ENCODE measurements at places on chromosomes 6 and 20.

DNA sequence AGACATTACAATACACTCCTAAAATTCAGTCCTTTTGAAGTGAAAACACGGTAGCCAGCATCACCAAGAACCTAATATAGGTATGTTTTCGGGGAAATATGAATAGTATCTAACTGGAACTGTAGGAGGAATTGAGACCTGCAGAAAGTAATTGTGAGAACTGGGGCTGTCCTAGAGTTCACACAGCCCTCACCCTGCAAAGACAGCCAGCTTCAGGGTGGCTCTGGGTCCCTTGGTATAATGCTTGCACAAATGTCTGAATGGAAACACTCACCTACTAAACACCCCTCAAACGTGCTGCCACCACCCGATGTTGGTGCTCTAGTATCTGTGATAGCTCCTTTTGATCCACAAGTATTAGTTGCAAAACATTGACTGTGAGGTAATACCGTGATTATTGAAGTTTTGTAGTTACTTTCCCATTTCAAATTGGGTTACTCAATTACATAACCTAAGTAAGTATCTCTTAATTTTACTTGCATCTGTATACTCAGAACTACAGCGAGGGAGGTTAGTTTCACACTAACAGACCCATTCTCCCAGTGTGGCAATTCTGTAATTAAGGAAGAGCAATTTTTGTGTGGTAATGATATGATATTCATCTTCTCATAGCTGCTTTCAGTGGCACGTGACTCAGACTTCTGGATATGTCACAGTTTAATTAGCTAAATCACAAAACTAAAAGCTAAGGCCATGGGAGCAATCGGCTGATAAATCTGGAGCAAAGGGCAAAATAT lies 129.5 kb downstream of the INSM1 start:
- DNase-seq = no peak

DNA sequence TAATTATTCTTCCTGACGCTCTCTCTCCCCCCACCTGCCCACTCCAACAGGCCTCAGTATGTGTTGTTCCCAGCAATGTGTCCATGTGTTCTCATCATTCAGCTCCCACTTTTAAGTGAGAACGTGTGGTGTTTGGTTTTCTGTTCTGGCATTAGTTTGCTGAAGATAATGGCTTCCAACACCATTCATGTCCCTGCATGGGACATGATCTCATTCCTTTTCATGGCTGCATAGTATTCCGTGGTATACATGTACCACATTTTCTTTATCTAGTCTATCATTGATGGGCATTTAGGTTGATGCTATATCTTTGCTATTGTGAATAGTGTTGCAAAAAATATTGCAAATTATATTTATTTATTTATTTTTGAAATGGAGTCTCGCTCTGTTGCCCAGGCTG lies 258.0 kb downstream of the TFAP2A start:
- DNase-seq = no peak

DNA sequence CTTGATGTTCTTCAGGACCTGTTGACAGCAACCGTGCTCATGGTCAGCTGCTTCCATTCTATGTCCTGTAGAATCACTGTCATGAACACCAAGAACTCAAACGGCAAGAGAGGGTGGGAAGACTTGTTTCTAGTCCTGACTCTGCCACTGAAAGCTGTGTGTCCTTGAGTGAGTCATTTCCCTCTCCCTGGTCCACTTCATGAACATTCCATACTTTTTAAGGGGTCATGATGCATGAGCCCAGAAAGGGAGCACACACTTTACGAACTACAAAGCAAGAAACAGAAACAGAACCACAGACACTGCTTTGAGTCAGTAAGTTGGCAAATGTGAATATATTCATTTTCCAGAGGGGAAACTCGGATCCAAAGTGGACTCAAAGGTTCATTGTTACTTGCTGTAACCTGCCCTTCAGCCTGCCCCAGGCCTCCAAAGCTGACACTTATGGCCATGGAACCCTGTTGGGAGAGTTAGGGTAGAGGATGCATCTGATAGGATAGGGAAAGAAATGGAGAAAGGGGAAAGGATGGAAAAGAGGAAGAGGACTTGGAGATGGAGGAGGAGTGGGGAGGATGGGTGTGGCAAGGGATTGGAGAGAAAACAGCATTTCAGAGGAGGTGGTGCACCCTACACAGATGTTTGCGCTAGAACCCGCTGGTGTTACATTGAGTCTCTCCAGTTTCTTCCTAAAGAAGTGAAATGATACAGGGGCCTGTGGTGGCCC lies 129.8 kb downstream of the FOXO3 start:
- DNase-seq = no peak

- no peak for DNase-seq
Observed at GRCh38 chr6:130482645-130483390, 117.0 kb downstream of the TMEM200A start.

GRCh38 chr20:33667245-33667675 lies 517 bp downstream of the ACTL10 start:
- DNase-seq = no peak

DNA sequence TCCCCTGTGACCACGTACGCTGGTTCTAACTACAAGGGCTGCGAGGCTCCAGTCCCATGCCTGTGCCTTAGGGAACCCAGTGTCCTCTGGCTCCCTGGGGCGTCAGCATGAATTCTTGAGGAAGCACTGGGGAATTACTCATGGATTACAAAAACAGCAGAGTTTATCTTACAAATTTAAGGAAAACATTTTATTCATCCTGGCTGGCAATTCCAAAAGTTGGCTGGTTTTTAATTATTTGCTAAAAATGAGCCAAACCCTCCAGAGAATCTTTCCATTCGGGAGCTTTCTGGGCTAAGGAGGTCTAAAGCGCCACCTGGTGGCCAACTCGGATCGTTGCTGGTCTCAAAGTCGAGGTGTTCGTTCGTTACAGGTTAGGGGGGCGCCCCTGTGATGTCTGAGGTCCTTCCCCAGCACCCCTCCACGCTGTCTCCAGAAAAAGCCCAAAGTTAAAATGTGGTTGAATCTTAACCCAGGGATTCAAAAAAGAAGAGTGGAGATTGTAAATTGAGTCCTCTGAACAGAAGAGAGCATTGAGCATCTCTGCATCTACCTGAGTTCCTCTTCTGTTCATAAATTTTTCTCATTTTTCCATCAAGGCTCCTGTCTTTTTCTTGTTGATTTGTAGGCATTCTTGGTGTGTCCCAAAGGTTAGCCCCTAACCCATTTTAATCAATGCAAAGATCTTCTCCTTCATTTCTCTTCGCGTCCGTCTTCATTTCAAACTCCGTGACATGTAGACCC lies 99.4 kb downstream of the BFSP1 start:
- DNase-seq = no peak

GRCh38 chr6:20069021-20069522 lies 143.2 kb downstream of the MBOAT1 start:
- no peak for DNase-seq

- no peak for DNase-seq
Observed at GRCh38 chr20:58401162-58401561, 12.1 kb downstream of the VAPB start.

DNA sequence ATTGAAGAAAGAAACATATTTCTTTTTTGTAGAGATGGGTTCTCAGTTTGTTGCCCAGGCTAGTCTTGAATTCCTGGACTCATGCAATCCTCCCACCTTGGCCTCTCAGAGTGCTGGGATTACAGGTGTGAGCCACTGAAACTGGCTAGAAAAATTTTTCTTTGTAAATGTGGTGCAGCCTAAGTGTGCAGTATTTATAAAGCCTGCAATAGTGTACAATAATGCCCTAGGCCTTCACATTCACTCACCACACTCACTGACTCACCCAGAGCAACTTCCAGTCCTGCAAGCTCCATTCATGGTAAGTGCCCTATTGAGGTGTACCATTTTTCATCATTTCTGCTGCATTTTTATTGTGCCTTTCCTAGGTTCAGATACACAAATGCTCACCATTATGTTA lies 31.4 kb downstream of the NHSL1 start:
- no peak for DNase-seq

- no peak for DNase-seq
Observed at GRCh38 chr6:494394-494793, 102.8 kb downstream of the IRF4 start.

DNA sequence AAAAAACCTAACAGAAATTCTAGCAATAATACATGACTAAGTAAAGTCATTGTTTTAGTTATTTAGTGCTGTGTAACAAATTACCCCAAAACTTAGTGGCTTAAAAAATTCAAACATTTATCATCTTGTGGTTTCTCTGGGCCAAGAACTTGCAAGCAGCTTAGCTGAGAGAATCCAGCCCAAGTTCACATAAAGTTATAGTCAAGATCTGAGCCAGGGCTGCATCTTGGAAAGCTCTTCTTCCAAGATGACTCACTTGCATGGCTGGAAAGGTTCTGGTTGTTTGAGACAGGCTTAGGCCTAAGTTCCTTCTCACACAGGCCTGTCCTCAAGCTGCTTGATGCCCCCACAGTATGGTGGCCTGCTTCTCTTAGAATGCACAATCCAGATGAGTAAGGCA lies 217.8 kb upstream of the TSHZ2 start:
- DNase-seq = no peak

DNA sequence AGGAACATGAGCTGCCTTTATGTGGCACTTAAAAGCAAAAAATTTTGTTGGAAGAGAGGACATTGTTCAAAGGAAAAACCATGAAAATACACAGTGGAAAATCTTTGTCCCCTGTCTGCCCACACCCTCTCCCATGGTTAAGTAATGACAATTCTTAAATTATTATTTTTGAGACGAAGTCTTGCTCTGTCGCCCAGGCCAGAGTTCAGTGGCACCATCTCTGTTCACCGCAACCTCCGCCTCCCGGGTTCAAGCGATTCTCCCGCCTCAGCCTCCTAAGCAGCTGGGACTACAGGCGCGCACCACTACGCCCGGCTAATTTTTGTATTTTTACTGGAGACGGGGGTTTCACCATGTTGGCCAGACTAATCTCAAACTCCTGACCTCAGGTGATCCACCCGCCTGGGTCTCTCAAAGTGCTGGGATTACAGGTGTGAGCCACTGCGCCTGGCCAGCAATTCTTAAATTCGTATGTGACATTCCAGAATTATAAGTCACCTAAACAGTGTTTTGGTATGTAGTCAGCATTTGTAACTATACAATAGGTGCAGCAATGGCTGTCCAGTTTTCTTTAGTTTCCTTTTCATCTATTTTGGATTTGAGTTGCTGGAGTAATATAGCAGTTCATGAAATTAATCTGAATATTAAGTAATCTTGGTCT lies 636 bp upstream of the SSR1 start:
- no peak for DNase-seq

GRCh38 chr6:18218233-18218632 lies 46.1 kb downstream of the DEK start:
- DNase-seq = no peak

DNA sequence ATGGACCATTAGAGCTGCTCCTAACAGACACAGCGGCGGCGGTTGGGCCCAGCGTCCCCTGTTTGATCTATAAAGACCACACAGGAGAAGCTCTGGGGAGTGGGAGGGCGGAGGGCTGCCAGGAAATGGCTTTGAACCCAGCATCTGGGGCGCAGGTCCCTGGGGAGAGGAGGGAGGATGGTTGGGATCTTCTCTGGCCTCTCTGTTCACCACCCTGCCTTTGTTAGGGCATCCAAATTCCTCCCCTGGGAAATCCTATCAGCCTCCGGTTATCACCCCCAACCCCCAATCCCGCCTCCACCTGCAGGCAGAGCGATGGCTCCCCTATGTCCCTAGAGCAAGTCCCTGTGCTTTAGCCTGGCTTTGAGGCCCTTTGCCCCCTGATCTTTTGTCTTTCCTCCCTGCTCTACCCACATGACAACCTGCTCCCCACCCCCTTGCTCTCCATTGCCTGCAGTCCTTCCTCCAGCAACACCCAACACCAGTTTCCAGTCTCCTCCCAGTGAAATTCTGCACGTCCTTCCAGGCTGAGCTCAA lies 7.1 kb downstream of the XKR7 start:
- DNase-seq = no peak

- DNase-seq = no peak
Observed at GRCh38 chr6:143107911-143108761, 47.4 kb downstream of the AIG1 start.

- DNase-seq = no peak
Observed at GRCh38 chr6:170283212-170284081, 7.4 kb downstream of the DLL1 start.
